Stimulated activated naive CD4-positive, alpha-beta T cell treated with Interleukin-2 at 50 U/mL for 16 hours (primary cell): ENCODE measurements at places on chromosomes 6 and 20.

DNA sequence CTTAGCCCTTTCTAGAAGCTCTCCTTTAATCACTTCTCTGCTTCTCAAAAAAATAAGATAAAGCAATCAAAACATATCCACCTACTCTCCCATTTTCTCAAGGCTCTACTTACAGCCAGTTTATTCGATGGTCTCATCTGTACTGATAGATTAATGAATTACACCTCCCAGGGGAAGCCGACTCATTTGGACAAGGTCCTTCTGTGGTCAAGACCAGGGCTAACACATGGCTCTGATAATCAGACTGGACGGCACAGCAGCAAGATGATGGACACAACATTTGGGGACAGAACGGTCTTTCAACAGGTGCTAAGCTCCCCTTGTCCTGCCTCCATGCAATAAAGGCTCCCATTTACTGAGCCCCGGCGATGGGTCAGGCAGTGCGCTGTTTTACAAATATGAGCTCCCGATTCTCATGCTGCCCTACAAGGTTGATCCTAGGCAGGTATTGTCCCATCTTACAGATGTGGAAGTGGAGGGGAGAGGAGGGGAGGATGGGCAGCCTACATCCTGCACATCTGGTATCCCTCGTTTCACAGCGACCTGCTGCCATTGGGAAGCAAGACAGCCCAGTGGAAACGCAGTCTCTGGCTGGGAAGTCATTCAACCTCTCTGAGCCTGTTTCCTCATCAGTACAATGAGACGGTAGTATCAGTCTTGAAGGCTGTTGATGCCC, 15.7 kb downstream of the CPNE5 start:
- no peak for DNase-seq

DNA sequence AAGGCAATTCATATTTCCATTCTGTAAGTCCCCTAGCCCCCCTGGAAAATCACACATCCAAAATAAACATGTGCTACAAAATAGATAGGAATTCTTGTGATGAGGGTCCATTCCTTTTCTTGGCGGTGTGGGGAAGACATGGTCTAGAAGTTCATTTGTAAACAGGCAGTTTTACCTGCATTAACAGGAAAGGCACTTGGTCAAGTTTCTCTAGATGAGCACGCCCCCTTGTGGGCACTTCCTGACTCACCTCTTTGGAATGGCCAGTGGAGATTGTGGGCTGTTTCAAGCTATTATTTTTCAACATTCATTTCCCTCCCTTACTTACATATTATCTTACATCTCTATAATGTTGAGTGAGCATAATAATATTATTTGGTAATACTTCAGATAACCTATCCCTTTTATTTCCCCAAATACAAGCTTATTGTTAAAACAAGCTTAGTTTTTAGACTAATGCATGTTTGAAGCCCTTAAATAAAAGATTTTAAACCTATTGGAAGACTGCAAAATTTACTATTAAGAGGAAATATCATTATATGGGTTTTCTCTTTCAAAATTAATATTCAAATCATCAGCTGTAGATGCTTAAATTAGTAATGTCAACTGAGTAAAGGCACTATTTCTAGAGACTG, 92.1 kb downstream of the TASP1 start:
- peak; percentile 47 for DNase-seq

GRCh38 chr6:111852725-111853124, 20.5 kb downstream of the FYN start:
- DNase-seq: no peak

DNA sequence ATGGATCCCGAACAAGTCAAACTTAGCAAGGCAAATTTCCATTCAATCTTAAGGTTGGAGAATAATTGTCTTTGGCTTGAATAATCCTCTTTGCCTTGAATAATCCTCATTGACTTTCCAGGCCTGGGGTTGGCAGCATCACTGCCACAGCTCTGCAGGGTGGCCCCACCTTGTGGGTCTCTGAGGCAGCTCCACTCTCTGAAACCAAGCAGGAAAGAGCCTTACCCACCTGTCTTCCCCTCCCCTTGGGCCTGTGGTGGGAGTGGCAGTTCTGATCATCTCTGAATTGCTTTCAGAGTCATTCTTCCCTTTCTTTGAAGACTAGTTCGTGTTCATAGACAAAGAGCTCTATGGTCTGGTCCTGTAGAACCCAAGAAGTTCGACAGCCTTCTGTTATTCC, 47.5 kb downstream of the KCNQ5 start:
- DNase-seq: no peak

GRCh38 chr20:23268792-23269354, 81.7 kb upstream of the NXT1 start:
- DNase-seq: no peak

- no peak for DNase-seq
Observed at GRCh38 chr20:53660947-53661381, 67.3 kb upstream of the ZNF217 start.

GRCh38 chr6:21586740-21587178, 6.8 kb upstream of the SOX4 start:
- no peak for DNase-seq

- DNase-seq: no peak
Observed at GRCh38 chr20:58550275-58551059, 35.3 kb upstream of the APCDD1L start.

DNA sequence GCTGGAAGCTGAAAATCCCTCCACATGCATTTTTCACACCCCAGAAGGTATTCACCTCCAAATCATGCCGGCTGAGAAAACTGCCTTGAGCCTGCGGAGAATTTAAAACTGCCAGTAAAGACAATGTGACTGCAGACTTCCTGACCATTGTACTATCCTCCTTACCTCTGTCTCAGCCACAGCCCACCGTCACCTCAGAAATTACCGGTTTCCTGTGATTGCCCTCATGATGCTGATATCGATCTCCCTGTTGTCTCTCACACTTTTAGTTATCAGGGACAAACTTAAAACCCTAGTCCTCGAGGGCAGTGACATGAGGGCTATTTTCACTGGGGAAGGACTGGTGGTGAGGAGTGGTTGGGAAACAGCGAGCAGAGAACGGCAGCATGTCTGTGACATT, 30.2 kb upstream of the FOXQ1 start:
- DNase-seq: no peak

GRCh38 chr6:141123049-141123448, 1009.7 kb upstream of the GJE1 start:
- DNase-seq: no peak

DNA sequence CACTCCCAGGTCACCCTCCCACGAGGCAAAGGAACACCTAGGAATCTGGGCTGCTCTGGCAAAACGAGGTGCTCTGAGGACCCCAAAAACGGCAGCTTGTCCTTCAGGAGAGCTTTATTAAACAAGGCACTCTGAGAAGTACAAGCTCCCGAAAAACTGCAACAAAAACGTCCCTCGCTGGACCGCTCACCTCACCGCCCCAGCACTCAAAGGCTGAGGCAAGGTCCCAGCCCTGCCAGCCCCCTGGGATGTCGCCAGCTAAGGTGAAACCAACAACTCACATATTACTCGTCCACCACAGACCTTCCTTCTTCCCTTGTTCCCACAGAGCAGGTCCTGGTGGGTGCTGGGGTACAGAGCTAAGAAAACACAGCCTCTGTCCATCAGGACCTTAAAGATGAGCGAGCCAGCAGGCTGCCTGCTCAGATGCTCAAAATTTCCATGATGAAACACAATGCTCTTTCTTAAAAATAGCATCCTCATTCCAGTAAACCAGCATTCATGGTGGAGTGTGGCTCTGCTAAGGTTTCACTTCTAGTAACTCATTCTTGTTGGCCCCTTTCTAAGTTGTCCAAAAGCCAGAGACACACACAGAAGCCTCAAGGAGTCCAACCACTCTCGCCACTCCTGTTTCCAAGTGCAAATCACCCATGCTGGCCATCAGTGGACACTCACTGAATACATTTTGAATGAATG, 35.9 kb downstream of the ATP9A start:
- no peak for DNase-seq

DNA sequence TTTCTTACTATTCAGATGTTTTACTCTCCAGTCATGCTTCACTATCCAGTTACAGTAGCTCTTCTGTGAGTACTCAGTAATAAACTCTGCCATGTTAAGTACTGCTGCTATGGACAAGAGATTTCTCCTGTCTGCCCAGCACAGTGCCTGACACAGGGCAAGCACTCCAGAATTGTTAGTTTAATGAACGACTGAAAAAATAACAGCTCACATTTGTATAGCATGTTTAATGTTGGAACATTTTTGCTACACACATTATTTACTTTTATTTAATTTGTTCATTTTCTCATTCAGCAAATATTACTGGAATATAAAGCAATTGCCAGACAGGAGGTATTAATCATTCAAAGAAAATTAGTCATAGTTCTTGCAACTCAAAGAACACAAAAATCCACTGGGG, 142.6 kb upstream of the HMGN3 start:
- DNase-seq: no peak

GRCh38 chr6:96537726-96538125, 16.1 kb downstream of the UFL1 start:
- DNase-seq: no peak

DNA sequence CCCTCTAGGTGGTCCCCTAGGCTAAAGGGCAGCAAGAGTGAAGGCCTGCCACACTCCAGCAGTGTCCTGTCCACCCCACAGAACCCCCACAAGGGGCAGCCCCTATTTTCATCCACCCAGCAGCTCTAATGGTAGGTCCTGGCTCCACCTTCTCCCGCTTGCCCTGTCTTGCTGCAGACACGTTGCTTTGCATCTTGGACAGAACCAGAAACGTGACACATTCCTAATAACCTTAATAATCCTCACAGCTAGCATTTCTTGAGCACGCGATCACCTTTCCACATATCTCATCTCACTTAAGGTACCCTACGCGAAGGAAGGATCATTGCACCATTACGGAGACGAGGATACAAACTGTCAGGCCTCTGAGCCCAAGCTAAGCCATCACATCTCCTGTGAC, 11.7 kb upstream of the SLC22A23 start:
- no peak for DNase-seq
